ENCODE measurements at places on chromosomes 4 and X.

DNA sequence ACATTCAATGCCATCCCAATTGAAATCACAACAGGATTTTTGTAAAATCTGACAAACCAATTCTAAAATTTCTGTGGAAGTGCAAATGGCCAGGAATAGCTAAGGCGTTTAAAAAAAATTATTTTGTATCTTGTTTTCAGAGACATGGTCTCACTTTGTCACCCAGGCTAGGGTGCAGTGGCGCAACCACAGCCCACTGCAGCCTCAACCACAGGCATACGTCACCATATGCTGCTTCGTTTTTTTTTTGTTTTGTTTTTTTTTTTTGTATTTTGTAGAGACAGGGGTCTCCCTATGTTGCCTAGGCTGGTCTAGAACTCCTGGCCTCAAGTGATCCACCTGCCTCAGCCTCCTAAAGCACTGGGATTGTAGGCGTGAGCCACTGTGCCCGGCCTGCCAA lies 24.5 kb downstream of the ZNF41 start:
- DNase-seq, result no peak

DNA sequence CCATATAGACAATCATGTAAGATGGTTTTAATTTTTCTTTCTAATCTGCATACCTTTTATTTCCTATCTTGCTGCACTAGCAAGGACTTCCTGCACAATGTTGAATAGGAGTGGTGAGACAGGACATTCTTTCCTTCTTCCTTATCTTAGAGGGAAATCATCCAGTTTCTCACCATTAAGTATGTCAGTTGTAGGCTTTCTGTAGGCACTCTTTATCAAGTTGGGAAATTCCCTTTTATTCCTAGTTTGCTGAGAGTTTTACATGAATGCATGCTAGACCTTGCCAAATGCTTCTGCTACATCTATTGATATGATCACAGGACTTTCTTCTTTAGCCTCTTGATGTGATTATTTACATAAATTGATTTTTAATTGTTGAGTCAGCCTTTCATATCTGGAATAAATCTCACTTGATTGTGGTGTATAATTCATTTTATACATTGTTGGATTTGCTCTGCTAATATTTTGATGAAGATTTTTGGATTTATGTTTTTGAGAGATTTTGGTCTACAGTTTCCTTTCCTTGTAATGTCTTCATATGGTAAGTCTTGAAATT lies 23.8 kb downstream of the RNF175 start:
- DNase-seq, result no peak

- no peak for DNase-seq
These were observed 568.5 kb downstream of the FSTL5 start for GRCh38 chr4:161595230-161595771.

DNA sequence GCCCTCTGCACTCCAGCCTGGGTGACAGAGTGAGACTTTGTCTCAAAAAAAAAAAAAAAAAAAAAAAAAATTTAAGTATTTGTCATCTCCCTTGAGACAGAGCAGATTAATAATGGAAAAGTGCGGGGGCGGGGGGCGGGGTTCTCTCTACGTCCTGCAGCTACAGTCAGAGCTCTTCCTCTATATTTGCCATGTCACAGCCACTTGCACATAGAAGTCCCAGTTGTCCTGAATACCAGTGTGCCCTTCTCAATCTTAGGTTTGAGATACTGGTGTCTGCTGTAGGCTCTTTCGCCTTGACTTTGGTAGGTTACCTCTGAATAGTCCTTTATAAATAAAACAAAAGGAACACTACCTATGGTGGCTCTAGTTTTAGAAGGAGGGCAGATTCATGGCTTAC lies 237.8 kb upstream of the PGRMC2 start:
- DNase-seq, result no peak

DNA sequence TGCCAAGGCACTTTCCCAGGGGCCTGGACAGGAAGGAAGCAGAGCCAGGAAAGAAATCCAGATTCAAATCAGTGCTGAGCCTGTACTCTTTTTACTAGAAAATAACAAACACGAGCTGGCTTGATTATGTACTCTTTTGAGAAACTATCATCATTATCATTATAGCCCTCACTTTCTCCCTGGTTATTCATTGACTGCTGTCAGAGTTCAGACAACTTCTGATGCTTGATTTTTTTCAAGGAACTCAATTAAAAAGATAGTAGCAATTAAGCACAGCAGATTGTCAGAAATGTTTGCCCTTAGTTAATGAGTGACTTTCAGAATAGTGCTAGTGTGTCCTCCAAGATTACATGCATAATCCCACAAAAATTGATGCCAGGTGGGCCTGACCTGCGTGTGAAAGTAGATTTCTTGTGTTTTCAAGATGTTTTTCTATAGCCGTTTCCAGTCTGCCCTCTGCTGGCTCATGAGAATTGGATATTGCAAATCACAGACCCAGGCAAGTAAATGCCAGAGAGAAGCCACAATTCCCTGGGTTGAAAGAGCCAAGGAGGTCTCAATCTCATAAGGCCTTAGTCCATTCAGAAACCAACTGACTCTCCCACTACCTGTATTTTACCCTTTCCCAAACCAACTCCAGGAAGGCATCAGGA lies 14.3 kb upstream of the PNPLA4 start:
- no peak for DNase-seq

- no peak for DNase-seq
These were observed 736.1 kb upstream of the FRG1 start for GRCh38 chr4:189204616-189205015.

GRCh38 chr4:36841583-36842326 lies 402.8 kb upstream of the NWD2 start:
- DNase-seq, result no peak

- DNase-seq, result no peak
These were observed 12.5 kb downstream of the CC2D2A start for GRCh38 chr4:15481961-15482745.

DNA sequence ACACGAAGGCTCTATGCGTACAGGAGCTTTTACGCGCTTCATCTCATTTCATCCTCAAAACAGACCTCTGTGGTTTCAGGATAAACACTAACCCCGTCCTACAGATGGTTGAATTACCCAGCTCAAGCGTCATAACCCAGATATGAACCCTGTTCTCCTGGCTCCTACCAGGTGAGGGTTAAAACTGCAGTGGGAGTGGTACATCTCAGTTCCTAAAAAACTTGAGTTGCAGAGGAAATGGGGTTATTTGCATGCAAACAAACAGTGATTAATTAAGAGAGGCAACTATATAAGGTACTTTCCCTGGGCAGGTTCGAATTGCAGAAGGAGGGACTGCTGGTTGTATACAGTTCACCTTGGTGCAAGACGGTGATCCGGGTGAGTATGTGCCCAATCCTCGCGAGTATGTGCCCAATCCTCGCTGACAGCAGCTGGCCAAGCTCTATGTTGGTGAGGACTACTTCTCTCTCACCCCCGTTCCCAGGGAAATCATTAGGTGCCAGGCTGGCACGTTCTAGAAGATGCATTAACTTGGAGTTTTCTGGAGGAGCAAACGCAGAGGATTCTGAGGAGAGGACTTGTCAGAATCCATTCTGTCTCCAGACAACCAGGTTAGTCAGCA lies 72.6 kb downstream of the FHDC1 start:
- no peak for DNase-seq

DNA sequence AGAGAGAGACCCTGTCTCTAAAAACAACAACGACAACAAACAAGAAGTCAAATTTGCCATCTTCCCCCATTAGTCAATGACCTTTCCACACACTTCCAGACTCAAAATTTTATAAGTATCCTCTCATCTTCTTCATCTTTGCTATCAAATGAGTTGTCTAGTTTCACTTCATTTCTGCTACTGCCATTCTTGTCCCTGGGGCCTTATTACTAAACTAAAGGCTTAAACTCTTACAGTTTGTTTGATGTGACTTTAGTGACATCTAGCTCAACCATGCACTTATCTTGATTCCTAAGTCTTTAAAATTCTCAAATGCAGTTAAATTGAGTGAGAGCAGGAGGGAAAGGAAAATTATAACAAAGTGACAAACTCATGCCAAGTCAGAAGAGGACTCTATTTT lies 271.8 kb upstream of the GK2 start:
- no peak for DNase-seq

DNA sequence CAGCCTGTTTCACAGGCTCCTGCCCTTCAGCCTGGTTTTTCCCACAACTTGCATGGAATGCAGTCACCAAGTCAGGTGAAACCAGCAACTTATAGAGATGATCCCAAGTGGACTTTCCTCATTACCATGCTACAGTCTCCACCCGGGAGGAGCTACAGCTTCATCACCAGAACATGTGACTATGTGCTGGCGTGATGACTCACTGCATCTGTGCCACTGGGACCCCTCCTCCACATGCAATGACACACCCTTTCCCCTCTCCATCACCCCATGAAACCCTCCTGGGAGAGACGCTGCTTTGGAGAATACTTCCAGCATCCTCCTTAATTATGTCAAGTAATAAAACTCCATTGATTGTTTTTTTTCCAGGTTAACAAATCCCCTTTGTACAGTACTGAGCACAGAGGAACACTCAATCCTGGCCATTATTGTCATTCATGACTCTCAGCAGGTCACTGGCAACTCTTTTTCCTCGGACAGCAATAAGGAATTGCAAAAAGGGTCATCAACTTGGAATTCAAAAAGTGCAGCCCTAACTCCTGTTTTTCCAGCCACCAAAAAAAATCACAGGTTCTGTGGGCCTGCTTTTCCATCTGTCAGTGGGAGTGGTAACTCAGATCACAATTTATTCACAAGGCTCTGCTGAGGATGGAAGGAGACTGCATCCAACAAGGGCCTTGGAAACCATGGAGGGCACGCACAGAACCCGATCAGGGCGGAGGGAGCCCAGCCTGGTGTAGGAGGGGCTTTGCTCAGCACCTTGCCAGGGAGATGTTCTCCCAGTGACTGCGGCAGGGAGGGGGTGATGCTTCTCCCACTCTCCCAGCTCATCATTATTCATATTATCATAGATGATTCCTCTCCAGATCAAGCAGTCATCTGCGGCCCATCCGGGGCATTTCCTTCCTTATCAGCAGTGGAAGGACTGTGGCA lies 17.4 kb downstream of the QDPR start:
- DNase-seq, result no peak

GRCh38 chr4:179124957-179125356 lies 1682.7 kb upstream of the AGA start:
- no peak for DNase-seq

DNA sequence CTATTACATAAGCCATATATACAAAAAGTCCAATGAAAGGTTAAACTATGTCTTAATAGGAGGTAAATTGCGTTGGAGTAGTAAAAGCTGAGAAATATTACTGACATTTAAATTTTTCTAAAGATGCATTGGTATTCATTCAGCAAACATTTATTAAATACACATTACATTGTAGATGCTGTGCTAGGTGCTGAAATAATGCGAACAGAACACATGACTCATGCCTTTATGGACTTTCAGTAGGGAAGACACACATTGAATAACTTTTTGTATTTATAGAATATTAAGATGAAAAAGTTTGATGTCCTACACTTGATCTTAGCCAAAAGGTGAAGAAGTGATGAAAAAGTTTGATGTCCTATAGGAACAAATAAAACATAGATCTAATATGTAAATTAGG lies 871.1 kb upstream of the SLIT2 start:
- no peak for DNase-seq

GRCh38 chrX:95884186-95884585 lies 800.5 kb upstream of the DIAPH2 start:
- DNase-seq, result no peak

DNA sequence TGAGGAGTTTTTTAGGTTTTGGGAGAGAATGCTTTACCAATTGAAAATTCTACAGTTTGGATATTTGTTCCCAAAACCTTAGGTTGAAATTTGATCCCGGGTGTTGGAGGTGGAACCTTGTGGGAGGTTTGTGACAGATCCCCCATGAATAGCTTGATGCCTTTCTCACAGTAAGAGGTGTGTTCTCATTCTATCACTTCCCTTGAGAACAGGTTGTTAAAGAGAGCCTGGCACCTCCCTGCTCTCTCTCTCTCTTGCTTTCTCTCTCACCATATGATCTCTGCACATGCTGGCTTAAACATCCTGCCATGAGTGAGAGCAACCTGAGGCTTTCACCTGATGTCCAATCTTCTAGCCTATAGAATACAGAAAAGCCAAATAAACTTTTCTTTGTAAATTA lies 1475.5 kb upstream of the AGA start:
- DNase-seq, result no peak

DNA sequence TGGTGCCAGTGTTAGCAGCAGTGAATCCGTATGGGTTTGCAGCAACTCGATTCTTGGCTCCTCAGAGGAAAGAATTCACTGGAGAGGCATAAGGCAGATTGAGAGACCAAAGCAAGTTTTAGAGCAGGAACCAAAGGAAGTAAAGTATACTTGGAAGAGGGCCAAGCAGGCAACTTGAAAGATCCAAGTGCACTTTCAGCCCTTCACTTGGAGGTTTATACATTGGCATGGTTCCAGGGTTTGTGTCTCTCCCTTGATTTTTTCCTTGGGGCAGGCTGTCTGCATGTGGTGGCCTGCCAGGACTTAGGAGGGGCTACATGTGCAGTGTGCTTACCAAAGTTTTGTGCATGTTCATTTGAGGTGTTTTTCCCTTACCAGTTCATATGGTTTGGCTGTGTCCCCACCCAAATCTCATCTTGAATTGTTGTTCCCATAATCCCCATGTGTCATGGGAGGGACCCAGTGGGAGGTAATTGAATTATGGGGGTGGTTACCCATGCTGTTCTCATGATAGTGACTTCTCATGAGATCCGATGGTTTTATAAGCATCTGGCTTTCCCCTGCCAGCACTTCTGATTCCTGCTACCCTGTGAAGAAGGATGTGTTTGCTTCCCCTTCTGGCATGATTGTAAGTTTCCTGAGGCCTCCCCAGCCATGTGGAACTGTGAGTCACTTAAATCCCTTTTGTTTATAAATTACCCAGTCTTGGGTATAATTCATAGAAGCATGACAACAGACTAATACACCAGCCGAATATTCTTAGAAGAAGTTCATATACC lies 86.2 kb upstream of the TSPAN5 start:
- no peak for DNase-seq

DNA sequence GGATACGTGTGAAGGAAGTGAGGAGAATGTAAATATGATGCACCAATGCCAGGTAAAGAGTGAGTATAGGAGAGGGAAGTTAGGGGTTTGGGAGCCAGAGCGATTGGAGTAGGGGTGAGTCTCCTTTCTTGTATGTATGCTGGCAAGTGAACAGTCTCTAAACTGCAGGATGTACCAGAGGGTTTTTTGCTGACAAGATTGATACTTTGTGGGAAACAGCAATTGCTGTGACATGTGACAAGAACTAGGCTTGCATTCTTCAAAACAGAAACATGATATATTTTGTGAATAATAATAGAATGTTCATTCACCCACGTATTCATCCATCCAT lies 706 bp downstream of the CHIC1 start:
- DNase-seq, result no peak

GRCh38 chrX:114071412-114071811 lies 512.5 kb upstream of the HTR2C start:
- no peak for DNase-seq

- DNase-seq, result no peak
These were observed 18.0 kb upstream of the FAM47E start for GRCh38 chr4:76233529-76233928.

DNA sequence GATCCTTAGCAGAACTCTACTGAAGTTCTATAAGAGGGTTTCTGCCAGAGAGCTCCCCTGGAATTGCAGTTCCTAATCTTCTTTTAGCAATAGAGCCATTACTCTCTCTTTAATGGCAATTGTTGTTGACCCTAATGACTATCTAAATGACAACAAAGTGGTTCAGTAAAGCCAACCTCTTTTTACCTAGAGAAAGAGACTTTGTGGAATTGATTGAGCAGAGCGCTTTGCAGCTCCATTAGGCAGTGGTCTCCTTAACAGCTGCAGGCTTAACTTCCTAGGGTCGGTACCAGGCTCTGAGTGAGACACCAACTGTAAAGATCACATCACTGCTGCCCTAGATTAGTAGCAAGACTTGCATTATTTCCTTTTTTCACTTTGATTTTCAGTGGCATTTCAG lies 1472.9 kb upstream of the TENM3 start:
- DNase-seq, result no peak

- no peak for DNase-seq
These were observed 209.1 kb upstream of the HCCS start for GRCh38 chrX:10902001-10902400.
